ENCODE measurements at places on chromosomes 7 and 10.
A peak's percentile ranks its signal among the peaks of the same experiment; 100 is the strongest.

GRCh38 chr10:13717936-13718772 is 131.4 kb downstream of the PRPF18 start:
- DNase-seq: peak; percentile 85

GRCh38 chr10:43872644-43873043 is 224.0 kb upstream of the ZNF32 start:
- DNase-seq: no peak

DNA sequence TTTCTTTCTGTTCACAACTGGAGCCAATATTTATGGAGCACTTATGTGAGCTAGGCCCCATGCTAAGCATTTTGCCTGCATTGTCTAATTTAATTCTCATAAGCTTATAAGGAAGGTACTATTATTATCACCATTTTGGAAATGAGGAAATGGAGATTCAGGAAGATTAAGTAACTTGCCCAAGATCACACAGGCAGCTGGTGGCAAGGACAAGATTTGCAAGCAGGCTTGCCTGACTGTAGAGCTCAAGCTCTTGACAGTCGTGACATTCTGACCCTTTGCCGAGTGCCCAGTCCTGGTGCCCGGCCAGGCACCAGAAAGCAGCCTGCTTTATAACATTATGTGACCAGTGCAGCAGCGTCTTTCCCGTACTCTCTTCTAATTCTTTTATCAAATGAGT is 38.2 kb downstream of the WNT2 start:
- no peak for DNase-seq

DNA sequence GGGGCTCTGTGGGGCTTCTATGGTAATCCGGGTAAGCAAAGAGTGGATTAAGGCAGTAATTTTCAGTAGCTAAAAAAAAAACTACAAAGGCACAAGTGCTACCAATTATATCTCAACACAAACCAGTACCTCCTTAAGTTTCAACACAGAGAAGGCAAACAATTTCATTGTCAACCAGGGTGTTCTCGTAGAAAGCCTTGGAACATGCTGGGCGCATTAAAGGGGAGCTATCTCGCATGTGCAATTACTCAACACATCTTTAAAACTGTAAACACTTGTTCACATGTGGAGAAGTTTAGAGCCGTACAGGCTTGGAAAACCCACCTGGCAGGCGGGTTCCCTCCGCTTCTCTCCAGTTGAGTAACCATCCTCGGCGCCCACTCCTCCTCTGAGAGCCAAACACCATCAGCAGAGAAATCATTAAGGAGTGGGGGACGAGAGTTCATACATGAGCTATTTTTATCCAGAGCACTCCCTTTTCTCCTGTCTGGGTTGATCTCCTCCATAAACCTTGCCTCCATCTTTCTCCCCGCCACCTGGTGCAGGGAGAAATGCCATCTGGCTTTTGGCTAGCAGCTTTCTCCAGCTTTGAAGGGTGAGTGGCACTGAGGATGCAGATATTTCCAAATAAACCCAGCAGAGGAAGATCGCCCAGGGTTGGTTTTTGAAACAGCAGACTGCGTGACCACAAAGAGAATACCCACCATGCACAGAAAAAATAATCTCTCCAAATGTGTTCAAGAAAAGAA is 287.1 kb downstream of the WDR11 start:
- no peak for DNase-seq

- no peak for DNase-seq
Measured at GRCh38 chr10:36507715-36508114, 617.7 kb upstream of the ANKRD30A start.
